ENCODE measurements at places on chromosomes 4 and X.

DNA sequence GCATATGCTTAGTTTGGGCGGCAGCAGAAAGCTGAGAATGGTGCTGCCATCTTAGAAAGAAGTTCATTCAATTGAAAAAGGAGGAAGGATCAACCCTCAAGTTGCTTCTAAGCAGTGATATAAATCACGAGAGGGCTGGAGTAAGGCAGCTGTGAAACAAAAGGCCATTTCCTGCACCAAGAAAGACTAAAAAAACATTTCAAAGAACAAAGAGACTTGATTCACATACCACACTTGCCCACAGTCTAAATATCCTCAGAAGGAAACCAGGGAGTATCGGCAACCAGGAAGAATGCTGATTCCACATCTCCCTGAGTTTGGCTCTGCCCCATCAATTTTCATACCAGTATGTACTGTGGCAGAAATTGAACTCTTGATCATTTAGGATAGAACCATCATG, 240.1 kb downstream of the OPHN1 start:
- DNase-seq, result no peak

DNA sequence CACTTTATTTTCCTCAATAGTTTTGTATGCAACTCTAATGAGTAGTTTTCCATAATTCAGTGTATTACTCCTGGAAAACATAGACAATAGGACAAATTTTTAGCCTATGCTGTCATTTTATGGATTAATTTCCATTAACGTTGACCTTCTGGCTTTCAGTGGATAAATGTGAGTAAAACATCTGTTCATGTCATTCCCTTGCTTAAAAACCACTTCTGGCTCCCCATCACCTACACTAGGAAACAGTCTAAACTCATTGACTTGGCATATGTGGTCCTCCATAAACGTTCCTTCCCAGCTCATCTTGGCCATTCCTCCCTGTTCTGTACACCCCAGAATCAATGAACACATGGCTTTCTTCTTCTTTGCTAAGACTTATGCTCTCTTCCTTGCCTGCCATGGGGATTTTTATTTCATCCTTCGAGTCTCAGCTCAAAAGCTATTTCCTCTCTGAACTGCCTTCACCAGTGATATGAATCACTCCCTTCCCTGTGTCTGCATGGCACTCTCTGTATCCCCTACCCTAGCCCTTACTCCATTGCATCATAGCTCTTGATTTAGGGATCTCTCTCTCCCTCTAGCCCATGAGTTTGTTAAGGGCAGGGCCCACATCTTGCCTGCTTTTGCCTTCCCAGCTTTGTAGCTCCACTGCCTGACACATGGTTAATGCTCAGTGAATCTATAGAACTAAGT, 34.8 kb downstream of the DOCK11 start:
- DNase-seq, result peak; percentile 78

DNA sequence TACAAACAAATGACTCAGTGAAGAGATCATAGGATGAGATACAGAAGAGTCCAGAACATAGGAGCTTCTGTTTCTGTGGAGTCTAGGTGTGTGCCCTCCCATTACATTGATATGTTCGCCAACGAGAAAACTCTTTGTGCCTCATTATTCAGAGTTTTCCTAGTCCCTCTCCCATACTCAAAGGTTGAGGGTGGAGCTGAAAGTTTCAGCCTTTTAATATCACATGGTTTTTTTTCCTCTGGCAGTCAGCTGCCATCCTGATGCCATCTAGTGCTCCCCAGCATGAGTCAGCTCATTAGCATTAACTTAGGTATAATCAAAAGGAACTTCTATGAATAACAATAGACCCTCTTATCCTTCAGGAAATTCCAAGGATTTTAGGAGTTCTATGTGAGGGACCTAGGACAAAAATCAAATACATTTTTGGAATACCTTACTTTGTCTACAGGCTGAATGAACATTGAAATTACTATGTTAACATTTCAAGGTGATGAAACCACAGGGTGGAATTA, 559.6 kb upstream of the AMOT start:
- DNase-seq, result no peak

GRCh38 chrX:153722704-153723350, 1.4 kb downstream of the BCAP31 start:
- peak; percentile 91 for DNase-seq

DNA sequence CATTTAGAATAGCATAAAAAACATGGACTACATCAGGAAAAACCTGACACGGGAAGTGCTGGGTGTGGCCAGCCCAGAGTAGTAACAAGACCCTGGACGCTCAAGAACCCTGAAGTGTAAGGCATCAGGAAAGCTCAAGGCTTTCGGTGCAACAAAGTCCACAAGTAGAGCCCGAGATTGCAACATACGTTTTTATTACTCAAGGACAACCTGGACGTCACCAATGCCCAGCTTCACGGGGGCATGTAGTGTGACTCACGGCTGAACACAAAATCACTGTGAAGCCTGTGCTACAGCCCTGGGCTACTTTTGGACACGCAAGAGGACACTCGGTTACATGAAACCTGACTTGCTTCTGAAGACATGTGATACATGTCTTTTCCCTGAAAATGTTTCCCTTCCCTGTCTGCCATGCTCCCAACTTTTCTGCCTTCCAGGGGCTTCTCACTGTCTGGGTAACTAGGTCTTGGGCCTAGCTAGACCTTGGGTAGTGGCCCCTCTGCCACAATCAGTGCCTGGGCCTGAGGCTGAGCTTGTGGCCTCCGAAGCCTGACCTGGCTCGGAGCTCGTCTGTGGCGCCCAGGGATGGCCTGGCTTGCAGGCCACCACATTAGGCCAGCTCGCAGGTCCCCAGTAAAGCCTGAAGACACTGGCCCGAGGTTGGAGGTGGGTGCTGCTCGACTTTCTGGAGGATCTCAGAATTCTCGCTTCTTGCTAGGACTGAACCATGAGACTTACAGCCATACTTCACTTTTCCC, 9.2 kb downstream of the IRAK1 start:
- peak; percentile 91 for DNase-seq

DNA sequence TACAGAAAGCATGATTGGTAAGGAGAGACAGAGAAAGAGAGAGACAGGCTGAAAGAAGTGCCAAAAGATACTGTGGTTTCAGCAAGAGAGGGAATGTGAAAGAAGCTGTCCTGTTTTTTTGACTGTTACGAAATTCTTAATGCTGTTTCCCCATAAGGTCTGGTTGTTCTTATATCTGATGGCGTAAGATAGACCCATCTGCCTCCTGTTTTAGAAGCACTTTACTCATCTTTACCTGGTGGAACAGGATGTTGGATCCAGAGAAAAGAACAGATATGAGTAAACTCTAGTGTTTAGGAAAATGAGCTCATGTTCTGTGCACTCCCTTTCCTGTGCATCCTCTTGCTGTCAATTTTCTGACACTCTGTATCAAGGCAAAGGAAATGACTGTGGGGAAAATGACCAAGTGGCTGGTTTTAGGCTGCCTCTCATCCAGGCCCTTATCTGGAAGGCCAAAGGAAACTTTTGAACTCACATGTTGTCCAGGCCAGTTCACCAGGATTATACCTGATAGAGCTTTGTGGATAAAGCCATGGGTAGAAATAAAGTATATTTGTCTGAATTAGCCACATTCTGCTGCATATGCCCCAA, 311.7 kb upstream of the HTR2C start:
- DNase-seq, result no peak

GRCh38 chrX:109880629-109881028, 122.3 kb upstream of the TMEM164 start:
- peak; percentile 78 for DNase-seq

DNA sequence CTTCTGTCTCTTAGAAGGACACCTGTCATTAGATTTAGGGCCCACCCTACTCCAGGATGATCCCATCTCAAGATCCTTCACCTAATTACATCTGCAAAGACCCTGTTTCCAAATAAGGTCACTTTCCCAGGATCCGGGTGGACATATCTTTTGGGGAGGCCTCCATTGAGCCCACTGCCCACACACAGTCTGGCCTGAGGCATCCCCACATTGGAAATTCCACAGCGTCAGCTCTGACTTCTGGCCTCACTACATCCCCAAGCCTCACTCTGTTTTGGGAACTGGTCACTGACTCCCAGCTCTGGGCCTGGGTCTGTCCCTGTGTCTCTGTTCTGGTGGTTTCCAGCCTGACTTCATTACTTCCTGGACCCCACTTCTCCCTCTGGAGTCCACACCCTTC, 285.5 kb downstream of the CRLF2 start:
- DNase-seq, result no peak

DNA sequence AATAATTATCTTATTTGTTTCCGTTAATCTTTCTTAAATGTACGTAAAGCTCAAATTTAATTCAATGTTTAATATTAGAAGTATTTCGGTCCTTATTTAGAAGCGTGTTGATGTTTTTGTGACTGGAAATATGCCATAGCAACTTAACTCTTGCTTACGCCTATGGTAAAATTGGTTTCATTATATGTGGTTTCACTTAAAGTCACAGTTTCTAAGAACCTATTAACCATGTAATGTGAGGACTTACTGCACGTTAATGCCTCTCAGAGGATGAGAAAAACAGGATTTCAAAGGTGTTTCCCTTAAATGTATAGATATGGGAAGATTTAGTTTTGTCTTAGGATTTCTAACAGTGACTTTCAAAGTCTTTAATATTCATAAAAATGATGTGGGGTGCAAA, 206.4 kb upstream of the IL15 start:
- DNase-seq, result no peak

GRCh38 chr4:7710576-7711306, 228.9 kb downstream of the AFAP1 start:
- DNase-seq, result no peak

- DNase-seq, result peak; percentile 59
Observed at GRCh38 chr4:46931981-46932380, 22.9 kb upstream of the COX7B2 start.

DNA sequence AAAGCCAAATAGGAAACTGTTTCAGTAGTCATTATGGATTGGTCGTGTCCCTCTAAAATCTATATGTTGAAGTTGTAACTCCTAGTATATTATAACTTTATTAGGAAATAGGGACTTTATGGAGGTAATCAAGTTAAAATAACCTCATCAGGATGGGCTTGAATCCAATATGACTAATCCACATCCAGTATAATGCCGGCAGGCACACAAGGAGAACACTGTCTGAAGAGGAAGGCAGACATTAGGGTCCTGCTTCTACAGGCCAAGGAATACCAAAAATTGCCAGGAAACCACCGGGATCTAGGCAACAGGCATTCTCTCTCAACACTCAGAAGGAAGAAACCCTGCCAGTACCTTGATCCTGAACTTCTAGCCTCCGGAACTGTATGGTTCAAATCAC, 130.3 kb downstream of the ATP10D start:
- no peak for DNase-seq

DNA sequence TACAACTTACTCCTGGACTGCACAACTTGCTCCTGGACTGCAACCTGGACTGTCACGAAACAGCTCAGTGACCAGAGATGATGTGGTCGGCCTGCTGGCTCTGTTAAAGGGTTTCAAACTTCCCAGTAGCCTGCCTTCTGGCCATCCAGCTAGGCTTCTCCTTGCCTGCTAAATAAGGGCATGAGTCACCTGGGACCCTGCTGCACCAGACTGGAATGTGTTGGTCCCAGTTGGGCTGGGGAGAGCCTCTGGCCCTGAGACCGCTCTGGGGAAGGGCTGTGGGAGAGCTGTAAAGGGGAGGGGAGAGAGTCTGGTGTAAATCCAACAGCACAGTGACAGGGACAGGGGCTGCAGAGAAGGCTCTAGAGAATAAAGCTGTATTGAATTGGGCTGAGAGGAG, 165.8 kb downstream of the VSIG4 start:
- no peak for DNase-seq

GRCh38 chrX:116009861-116010710, 160.5 kb upstream of the AGTR2 start:
- peak; percentile 7 for DNase-seq

- no peak for DNase-seq
Observed at GRCh38 chr4:63670735-63671134, 738.5 kb downstream of the TECRL start.
